Caco-2 (cell line): ENCODE measurements at places on chromosomes 5 and 9.

- no peak for DNase-seq
Observed at GRCh38 chr9:115200711-115201505, 83.0 kb upstream of the TNC start.

DNA sequence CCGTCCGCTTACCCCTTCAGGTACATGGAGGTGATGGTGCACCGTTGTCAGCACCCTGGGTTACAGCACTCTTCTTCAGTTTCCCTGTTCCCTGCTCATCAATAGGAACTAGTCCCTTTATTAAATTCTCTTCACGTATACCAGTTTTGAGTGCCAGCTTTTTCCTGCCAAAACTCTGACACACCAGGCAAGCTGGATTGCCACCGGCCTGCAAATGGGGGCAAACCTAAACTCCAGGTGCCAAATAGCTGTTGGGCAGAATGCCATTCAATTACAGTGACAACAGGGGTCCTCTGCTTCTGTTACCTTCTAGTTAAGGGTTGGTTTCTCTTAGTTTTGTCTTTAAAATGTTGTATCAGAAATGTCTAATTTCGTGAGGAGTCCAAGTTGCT is 400.4 kb downstream of the OSTF1 start:
- no peak for DNase-seq

- DNase-seq, result no peak
Observed at GRCh38 chr9:85016384-85017006, 347.0 kb downstream of the NTRK2 start.

DNA sequence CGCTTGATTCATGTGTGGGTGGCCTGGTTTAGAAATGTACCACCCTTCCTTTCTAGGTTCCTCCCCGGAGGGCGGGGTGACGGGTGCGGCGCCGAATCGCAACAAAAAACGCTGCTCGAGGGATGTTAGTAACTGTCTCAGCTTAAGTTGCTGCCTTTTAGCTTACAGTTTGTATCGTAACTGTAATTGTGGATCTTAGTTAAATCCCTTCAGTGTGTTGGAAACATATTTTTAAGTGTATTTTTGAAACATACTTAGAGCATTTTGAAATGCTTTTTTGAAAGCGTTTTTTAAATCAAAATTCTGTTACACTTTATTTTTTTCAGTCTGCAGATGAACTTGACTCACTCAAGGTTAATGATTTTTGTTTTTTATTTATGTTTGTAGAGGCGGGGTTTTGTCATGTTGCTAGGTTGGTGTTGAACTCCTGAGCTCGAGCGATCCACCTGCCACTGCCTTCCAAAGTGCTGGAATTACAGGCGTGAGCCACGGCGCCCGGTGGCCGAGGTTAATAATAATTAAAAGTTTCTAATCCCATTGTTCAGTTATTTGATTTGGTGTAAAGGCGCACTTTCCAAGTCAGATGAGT is 997 bp upstream of the CHD1 start:
- no peak for DNase-seq

- peak; percentile 80 for DNase-seq
Observed at GRCh38 chr9:107587191-107587963, 97.8 kb upstream of the KLF4 start.
